Central memory CD8-positive, alpha-beta T cell (primary cell): ENCODE measurements at places on chromosomes 2 and 18.

DNA sequence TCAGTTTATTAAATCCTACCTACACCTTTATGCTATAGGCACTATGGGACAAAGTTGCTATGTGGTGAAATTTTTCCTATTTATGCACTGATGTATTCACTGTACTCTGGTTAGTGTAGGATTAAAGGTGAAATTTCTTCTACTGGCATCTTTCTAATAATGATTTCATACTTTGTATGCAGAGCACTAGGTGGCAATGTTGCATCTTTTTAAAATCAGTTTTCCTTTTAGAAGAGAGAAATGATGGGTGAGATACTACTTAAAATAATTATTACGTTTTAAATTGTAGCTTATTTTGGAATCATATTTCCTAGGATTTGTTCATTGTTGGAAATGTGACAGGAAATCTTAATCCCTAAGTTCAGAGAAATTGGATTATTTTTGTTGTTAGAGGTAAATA lies 150.9 kb downstream of the CD8B2 start:
- no peak for DNase-seq

DNA sequence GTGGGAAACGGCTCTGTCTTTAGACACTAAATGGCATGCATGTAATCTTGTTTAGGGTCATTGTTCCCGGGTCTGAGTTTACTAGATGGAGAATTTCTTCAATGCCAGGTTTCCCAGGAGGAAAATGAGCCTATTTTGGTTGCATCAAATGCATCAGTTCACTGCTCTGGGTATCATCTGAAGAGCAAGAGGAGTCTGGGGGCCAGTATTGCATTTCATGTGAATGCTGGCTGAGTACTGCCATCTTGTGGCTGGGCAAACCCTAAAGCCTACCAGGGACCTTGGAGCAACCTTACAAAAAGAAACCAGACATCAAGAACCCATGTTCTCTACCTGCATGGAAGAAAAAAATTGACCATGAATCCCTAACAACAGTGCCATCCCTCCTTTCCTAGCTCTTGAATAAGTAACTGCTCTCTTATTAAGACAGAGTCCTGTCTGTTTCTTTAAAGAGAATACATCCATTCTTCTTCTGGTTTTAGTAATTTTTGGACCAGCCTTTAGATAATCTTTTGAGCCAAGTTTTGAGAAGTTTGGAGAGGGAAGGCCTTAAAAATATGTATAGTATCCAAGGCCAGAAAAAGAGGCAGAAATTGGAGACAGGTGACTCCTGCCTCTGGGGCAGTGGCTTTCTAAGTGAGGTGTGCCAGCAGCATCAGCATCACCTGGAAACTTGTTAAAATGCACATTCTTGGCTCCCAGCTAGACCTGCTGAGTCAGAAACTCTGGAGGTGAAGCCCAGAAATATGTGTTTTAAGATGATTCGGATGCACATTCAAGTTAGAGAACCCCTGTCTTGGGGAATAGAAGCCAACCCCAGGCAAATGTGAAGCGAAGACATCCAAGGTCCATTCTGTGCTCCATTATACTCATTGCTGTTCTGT lies 261.0 kb upstream of the CXCR4 start:
- peak; percentile 67 for DNase-seq

GRCh38 chr2:63522950-63523349 lies 65.3 kb downstream of the WDPCP start:
- no peak for DNase-seq

- DNase-seq: no peak
These were observed 23.9 kb downstream of the CTLA4 start for GRCh38 chr2:203891474-203891873.

GRCh38 chr2:238985041-238985729 lies 137.3 kb downstream of the TWIST2 start:
- no peak for DNase-seq

- no peak for DNase-seq
These were observed 28.9 kb downstream of the RPL31 start for GRCh38 chr2:101030866-101031554.

GRCh38 chr18:74068296-74068695 lies 79.3 kb downstream of the FBXO15 start:
- no peak for DNase-seq

DNA sequence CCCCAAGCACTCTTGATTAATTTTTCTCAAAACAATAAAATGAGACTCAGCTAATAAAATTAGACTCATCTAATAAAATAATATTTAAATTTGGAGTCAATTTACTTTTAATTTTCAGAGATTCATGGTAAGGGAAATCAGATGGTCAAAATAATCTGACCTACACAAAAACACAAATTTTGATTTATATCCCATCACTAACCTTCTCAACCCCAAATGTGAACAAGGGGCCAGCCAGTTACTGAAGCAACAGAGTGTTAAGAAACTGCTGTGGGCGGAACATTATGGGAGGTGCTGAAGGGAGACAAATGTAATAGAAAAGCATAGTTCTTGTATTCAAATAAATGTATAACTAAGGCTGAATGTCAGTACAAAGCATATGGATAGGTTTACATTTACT lies 28.5 kb upstream of the PPP3R1 start:
- no peak for DNase-seq

DNA sequence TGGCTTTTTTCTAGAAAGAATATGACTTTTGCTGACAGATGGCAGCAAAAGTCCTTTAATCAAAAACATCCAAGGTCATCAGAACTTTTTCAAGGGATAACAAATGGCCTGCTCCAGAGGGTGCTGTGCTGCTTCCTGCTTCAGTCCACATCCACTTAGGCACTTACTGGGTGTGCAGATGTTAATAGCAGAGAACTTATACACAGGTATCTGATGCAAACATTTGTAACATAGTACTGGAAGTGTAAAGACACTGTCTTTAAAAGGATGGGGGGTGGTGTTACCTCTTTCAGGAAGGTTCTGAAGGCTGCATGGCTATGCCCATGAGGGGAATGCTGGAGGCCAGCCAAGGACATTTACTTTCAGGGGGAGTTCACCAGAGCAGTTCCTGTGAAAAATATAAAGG lies 5.5 kb downstream of the HOXD8 start:
- no peak for DNase-seq

DNA sequence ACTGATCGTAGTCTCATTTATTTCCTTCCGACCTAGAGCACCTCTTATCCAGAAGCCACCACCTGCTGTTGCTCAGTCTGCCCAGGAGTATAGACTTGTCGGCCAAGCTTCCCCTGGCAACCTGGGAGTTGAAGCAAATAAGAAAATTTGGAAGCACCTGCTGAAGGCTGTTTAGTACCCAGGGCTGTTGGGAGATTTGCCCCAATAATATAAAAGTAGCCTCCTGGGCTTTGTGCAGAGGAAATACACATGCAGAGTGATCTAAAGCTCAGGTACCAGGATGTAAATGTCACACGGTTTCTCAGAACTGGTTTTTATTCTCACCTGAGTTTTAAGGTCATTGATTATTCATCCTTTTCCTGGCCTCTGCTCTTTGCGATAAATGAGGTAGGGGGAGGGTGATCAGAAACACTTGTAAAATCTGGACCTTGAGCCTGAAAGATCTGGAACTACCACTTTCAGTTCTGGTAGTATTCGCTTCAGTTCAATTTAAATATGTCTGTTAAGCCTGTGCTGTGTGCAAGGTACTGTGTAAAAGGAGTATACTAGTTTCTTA lies 789 bp upstream of the COX7A2L start:
- DNase-seq: no peak

DNA sequence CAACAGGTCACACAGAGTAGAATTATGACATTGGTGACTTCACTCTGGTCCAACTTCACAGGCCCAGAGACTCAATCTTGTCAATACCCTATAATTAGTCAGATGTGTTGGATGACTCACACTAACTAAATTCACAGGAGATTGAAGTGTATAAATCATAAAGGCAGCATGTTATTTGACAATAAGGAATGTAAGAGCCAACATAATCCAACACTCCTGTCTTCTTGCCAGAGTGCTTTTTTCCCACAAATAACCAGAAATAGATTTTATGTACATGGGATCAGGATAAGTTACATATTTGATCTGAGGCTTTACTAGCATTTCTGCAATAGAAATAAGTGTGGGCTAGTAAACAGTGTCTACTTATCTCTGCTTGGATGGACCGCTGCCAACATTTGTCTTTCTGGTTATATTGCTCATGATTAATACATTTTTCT lies 42.2 kb upstream of the ZSWIM2 start:
- DNase-seq: no peak

GRCh38 chr2:236505648-236506047 lies 64.0 kb upstream of the ACKR3 start:
- no peak for DNase-seq

- DNase-seq: no peak
These were observed 1.5 kb downstream of the AQP4 start for GRCh38 chr18:26863921-26864497.

DNA sequence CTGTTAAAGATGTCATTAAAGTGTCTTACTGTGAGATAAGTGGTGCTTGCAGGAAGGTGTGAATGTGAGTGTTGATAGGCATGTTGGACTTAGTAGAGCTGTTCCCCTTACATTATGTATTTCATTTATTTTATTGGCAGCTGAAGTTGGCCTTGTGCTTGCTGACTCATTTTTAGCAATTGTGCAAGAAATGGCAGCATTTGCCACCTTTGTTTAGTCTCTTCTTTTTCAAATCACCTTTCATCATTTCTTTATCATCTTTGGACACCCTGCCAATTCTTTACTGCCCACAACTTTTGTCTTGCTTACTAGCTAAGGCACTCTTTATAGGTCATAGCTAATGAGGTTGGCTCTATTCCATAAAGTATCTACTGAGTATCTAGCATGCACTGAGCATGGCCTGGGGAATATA lies 130.3 kb upstream of the LYPD6 start:
- no peak for DNase-seq

- DNase-seq: no peak
These were observed 13.0 kb downstream of the POLR2D start for GRCh38 chr2:127844973-127845372.

DNA sequence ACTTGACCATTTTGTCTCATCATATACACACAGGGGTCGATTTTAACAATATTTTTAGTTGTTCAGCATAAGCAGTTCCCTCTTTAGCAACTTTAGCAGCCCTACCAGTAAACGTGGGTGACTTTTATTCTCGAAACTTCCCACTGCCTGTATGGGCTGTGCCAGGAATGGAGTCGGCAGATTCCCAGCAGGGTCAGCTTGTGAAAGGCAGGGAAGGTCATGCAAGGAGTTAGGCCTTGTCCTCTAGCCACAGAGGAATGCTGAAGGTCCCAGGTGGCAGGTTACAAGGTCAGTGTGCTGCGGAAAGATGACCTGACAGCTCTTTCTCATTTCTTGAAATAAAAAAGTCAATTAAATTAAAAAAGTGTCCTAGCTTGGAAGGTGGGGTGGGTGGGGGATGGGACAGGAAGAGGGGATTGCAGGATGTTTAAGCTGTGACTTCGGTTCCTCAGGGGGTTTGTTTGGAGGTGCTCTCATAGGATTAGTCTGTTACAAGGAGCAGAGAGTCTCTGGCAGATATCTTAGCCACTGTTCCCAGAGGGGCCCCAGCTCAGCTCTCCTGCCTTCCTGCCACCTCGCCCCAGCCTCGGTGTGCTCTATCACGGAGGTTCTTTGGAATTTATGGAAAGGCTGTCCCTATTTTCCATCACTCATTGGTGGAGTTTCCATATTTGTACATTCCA lies 21.4 kb downstream of the DRC1 start:
- DNase-seq: no peak
